SJSA1 (cell line): ENCODE measurements at places on chromosomes 2 and 18. TPM values are rescaled to one million over a fixed set of nuclear protein-coding genes. Genes with fewer than 3 reads are reported as not detected.

DNA sequence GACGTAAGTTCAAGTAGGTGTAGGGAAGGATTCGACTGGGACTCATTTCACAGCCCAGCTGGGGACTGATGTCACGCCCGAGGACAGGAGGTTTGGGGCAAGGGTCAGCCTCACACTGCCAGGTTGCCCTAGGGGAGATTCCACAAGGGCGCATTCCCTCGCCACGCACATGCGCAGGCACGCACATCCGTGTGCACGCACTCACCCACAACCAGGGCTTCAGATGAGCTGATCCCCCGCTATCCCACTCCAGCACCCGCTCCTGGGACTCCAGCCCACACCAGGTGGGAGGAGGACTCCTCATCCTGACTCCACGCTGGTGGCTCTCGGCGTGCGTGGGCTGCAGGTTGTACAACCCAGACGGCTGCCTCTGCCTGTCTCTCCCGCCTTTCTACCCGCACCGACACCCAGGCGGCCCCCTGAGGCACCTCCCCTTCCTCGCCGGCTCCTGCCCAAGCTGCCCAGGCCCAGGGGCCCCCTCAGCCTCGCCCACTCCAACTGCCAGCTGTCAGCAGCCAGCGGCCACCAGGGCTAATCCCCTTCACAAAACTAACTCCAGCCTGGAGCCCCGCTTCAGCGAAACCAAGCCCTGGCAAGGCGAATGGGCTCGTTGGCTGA, 47.8 kb upstream of the FOSL2 start:
- no peak for DNase-seq
- no peaks in the 10 kb centered on the region for H3K36me3 ChIP-seq
- H3K27me3 ChIP-seq: no peaks in the 10 kb centered on the region
- no peak overlapping the region for H3K27ac ChIP-seq

DNA sequence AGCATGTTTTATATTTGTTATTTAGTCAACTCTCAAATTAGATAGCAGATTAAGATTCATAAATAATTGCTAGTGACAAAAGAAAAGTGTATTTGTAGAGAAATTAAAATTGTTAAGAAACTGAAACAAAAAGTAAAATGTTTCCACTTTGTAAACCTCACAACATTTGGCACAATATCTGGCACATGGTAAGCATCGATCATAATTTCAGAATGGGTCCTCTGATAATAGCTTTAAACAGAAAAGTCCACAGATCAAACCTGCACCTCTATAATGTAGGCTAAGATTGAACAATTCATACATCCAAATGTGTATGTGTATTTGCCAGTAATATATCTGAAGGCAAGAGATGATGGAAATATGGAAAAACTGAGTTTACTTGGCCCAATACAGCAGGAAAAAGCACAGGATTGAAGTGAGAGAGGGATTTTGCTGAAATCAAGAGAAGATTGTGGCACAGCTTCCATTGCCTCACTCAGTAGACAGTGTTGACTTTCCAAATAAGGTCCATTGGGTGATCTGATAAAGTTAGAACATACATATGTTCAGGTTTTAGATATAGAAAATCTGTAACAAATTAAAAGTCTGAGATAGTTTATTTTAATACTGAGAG, 39.4 kb downstream of the COBLL1 start:
- no peak for DNase-seq
- no peak overlapping the region for H3K4me3 ChIP-seq
- no peaks in the 10 kb centered on the region for H3K27me3 ChIP-seq
- no peaks in the 10 kb centered on the region for H3K36me3 ChIP-seq
- no peak overlapping the region for H3K27ac ChIP-seq

- peaks cover 8% of the 10 kb centered on the region; the same call in 1 of the 2 replicates for H3K4me1 ChIP-seq
- peak overlapping the region; percentile 51 for H3K4me3 ChIP-seq
- peak; percentile 44 for DNase-seq
- no peaks in the 10 kb centered on the region for H3K36me3 ChIP-seq
- no peaks in the 10 kb centered on the region for H3K27me3 ChIP-seq
These were observed 1.7 kb downstream of the SLC8A1 start for GRCh38 chr2:40450066-40450795.

GATA6 gene
- 3.5 and 8.8 TPM in 2 replicates for total RNA-seq

FAM110C gene
- total RNA-seq: not detected in 2 replicates

DNA sequence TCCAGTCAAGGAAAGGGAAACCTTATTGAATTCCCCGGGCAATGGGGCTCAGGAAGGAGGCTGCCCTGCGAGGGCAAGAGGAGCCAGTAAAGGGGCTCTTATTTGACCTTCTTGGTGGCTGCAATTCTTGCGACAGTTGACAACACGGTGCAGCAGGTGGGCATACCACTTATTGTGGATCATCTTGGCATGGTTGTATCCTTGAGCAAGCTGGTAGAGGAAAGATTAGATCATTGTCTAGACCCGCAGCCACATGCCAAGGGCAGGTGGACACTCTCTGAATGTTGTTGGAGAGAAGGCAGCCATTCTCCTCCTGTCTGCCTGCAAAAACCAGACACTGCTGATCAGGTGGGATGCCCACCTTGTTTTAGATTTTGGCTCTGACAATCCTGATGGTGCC, 170.2 kb upstream of the CHST9 start:
- H3K4me1 ChIP-seq: no peaks in the 10 kb centered on the region
- H3K36me3 ChIP-seq: no peaks in the 10 kb centered on the region
- H3K27ac ChIP-seq: no peak overlapping the region
- H3K27me3 ChIP-seq: no peaks in the 10 kb centered on the region
- no peak for DNase-seq
